ENCODE measurements at places on chromosomes 3 and 15.

DNA sequence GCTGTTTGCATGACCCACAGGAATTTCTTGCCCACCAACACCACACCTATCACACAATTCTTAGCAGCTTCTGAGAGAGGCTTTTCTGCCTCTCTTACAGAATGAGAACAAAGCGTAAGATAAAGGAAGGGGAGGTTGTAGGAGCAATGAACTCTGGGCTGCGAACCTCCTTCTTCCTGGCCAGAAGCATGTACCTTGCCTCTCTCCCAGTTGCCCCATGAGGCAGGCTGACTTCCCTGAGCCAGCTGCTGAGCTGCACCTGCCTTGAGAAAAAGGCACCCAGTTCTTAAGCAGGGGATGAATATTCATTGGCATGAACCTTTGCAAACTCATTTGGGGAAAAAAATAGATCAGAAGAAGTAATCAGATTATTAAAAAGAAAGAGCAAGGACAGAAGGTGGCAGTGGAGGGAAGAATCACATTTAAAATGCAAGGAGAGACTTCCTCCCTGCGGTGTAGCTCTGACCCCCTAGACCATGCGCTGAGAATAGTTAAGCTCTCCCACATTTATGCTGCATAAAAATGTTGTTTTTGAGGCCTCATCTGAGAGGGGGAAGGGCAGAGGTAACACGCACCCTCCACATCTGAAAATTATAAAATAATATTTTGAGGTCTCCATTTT lies 304.8 kb downstream of the EPHB1 start:
- peak; percentile 25 for DNase-seq

- DNase-seq, result no peak
Observed at GRCh38 chr3:77655396-77655795, 615.5 kb downstream of the ROBO2 start.

DNA sequence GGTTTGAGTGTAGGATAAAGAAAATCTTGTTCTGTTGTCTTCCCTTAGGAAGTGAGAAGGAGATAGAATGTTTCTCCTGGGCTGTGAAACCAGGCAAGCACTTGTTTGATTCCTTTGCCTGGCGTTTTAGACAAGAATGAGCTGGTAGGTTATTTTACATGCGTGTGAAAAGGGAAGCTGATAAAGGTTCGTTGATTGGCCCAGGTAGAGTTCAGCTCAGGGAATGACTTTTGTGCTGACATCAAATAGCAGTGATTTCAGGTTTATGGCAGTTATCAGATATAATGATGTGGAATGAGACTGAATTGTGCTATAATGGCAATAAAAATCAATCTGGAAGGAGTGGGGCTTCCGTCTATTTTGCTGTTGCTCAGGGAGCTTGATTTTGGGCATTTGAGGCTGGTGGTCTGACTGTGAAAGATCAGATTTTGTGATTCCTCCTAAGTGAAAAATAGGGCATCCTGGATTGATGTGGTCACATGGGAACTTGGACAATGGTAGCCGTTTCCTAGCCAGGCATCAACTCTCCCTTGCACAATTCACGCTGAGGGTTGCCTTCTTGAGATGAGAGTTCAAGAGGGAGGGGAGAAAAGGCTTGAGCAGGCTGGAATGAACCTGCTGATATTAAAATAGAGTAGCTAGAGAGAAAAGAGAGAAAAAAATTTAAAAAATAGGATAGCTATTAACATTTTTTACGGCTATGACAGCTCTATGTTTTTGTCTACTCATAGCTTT lies 388.9 kb downstream of the EDEM1 start:
- DNase-seq, result no peak

DNA sequence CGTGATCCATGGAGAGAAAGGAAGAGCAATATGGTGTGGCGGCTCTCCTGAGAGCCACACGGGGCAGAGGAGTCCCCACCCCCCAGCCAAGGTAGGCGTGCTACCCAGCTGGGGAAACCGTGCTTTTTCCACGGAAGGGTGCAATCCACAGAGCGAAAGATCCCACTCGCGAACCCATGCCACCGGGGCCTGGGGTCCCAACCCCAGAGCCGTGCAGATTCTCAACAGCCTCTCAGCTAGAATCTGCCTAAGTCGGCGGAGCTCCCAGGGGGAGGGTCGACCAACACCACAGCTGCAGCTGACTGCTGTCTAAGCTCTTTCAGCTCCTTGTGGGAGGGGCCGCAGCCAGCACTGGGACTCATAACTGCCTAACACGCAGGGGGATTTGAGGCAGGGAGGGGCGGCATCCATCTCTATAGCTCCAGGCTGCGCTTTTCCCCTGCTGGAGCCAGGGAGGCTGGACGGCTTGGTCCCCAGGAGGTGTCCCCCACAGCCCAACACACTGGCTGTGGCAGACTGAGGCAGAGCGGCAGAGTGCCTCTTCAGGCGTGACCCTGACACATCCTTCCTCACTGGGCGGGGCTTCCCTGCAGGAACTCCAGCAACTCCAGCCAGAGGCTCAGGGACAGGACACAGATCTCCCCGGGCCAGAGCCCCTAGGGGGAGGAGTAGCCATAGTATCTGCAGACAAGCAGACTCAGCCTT lies 107.6 kb upstream of the ZBTB20 start:
- no peak for DNase-seq

All from NCI-H146 (cell line).